ENCODE measurements at places on chromosomes 12 and 14. TPM values are rescaled to one million over a fixed set of nuclear protein-coding genes. Genes with fewer than 3 reads are reported as not detected.
A peak's percentile ranks its signal among the peaks of the same experiment; 100 is the strongest.

GRCh38 chr14:63276492-63277342, 42.0 kb downstream of the GPHB5 start:
- no peaks in the 10 kb centered on the region for H3K4me1 ChIP-seq
- H3K36me3 ChIP-seq: no peaks in the 10 kb centered on the region
- H3K4me3 ChIP-seq: no peak overlapping the region
- DNase-seq: no peak
- no peak overlapping the region for H3K27ac ChIP-seq

DNA sequence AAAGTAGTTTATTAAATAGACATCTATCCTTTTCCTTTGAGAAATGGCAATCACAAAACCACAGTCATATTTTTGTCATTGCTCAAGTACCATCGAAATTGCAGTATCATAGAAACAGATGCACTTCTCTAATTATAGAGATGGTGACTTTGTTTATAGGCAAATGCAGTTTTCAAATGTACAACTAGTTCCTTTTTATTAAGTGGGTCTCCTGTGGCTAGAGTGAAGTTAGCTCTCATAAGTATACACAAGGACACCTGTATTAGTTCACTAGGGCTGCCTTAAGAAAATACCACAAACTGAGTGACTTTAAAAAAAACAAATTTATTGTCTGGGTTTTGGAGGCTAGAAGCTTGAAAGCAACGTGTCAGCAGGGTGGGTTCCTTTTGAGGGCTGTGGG, 62.8 kb downstream of the OTOGL start:
- H3K4me3 ChIP-seq: no peak overlapping the region
- no peak overlapping the region for H3K27ac ChIP-seq
- peaks cover 6% of the 10 kb centered on the region for H3K27me3 ChIP-seq
- H3K4me1 ChIP-seq: no peaks in the 10 kb centered on the region
- H3K36me3 ChIP-seq: no peaks in the 10 kb centered on the region
- DNase-seq: no peak

DNA sequence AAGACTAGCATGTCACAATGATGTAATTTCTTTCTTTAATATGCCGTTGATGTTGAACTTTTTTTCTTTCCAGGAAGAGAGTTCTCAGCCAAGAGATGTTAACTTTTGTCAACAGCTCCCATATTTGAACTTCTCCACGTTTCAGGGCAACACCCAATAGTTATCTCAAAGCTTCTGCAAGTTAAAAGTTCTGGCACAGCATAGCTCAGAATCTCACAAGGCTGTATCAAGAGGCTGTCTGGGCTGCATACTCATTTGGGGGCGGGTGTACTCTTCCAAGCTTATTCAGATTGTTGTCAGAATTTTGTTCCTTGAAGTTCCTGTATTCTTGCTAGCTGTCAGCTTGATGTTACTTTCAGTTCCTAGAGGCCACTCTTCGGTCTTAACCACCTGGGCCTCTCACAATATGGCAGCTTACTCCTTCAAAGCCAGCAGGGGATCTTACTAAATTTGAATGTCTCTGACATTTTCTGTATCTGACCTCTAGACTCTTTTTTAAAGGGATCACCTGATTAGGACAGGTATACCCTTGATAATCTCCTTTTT, 38.9 kb downstream of the KCNC2 start:
- no peak overlapping the region for H3K27ac ChIP-seq
- H3K27me3 ChIP-seq: peaks cover 4% of the 10 kb centered on the region
- no peaks in the 10 kb centered on the region for H3K4me1 ChIP-seq
- no peak overlapping the region for H3K4me3 ChIP-seq
- no peaks in the 10 kb centered on the region for H3K36me3 ChIP-seq

- H3K27me3 ChIP-seq: no peaks in the 10 kb centered on the region
- DNase-seq: no peak
- peak overlapping the region; percentile 46 for H3K4me3 ChIP-seq
- peaks cover 7% of the 10 kb centered on the region for H3K36me3 ChIP-seq
- peaks cover 62% of the 10 kb centered on the region for H3K4me1 ChIP-seq
Observed at GRCh38 chr14:98167275-98167674, 1104.7 kb downstream of the BCL11B start.

- H3K36me3 ChIP-seq: no peaks in the 10 kb centered on the region
- DNase-seq: no peak
- no peak overlapping the region for H3K4me3 ChIP-seq
- H3K27me3 ChIP-seq: peaks cover 5% of the 10 kb centered on the region
Observed at GRCh38 chr12:24964342-24964741, 15.4 kb upstream of the BCAT1 start.

DNA sequence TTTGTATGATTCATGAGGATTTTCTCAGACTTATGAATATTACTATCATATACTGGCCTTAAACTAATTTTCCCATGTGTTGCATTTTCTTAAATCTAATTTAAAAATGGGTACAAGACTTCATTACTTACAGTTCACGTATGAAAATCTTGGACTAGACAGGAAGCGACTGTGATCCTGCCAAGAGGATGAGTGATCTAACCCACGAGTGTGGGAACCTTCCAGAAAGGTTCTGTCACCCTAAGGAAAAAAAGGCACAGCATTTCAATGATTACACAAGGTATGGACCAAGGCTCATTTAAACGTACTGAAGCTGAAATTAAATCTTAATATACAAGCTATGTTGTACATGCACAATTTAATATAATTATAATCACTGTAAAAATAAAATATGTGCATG, 293.5 kb upstream of the DIO2 start:
- H3K4me1 ChIP-seq: no peaks in the 10 kb centered on the region
- DNase-seq: no peak
- no peak overlapping the region for H3K4me3 ChIP-seq
- H3K36me3 ChIP-seq: peaks cover 10% of the 10 kb centered on the region
- no peaks in the 10 kb centered on the region for H3K27me3 ChIP-seq

DNA sequence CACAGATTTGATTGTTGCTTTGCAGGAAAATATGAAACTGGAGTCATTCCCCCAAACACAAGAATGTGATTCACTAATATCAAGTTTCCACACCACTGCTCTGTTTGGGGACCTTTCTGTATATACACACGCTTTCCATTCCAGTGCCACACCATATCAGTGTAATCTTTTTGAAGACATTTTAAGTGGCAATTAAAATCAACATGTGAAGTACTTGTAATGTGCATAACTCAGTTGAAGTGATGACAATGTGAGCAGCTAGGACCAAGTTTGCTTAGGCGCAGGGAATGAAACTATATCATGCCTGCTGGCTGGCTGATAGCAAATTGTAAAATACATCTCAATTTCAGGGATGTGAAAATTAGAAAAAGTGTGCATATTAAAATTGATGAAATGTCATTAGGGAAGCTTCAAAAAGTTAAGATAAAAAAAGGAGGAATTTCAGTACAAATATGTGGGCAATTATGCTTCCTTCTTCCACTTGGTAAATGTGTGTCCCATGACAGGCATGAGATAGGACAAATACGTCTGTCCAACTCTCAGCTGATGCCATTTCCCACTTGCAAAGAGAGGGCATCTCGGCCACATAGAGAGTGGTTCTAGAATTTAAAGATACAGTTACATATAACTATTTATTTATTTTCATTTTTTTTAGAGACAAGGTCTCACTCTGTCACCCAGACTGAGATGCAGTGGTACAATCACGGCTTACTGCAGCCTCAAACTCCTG, 43.7 kb downstream of the HSPB8 start:
- no peak for DNase-seq
- H3K36me3 ChIP-seq: no peaks in the 10 kb centered on the region
- no peak overlapping the region for H3K27ac ChIP-seq
- no peaks in the 10 kb centered on the region for H3K4me1 ChIP-seq
- no peaks in the 10 kb centered on the region for H3K27me3 ChIP-seq

GRCh38 chr14:58297412-58297761, 968 bp upstream of the ARID4A start:
- DNase-seq: no peak
- peaks cover 31% of the 10 kb centered on the region for H3K4me1 ChIP-seq
- no peak overlapping the region for H3K27ac ChIP-seq
- no peak overlapping the region for H3K4me3 ChIP-seq
- H3K27me3 ChIP-seq: no peaks in the 10 kb centered on the region

DNA sequence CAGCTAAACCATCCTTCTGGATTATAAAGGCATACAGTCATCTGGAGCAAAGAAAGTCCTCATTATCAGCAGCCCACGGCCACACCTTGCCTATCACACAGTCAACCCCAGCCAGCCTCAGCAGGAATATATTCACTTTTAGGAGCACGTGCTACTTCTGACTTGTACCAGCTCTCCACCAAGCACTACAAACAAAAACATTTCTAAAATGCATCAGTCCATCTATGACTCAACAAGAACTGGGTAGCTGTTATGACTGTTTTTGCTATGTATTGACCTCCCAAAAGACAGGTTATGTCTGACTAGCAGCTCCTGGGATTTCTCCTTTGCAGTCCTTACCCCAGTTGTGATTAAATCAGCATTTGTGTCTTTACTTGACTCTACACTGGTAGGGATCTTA, 31.2 kb downstream of the NUAK1 start:
- no peaks in the 10 kb centered on the region for H3K4me1 ChIP-seq
- peaks cover 19% of the 10 kb centered on the region for H3K27me3 ChIP-seq
- no peak for DNase-seq
- no peaks in the 10 kb centered on the region for H3K36me3 ChIP-seq
- no peak overlapping the region for H3K4me3 ChIP-seq
- H3K27ac ChIP-seq: no peak overlapping the region

DNA sequence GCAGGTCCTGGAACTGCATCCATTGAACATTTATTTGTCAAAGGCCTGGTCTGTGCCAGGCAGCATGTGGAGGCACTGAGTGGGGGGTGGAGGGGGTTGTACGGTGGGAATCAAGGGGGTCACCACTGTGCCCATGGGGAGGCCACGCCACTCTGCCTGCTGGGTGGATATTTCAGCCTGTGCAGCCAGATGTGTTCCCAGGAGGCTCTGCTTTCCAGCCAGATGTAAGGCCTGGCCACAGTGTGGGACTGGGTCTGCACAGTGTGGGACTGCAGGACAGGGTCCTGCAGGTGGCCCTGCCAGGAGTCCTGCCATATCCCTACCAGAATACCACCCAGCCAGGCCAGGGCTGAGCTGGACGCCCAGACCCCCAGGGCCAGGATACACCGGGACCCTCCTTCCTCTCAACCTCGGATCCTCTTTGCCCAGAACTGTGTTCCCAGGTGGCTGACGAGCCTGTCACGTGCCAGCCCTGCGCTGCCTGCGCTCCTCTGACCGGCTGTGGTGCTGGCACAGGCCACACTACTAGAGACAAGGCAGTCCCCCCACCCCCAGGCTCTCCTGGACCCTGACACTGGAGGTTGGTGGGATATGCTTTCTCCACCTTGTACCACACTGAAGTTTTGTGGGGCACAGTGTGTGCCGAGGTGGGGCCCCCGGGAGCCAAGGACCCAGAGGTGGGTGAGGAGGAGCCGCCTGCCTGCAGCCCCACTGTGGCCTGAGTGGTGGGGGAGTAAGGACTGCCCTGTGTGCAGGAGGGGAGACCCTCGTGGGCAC, 17.5 kb downstream of the XRCC3 start:
- H3K4me1 ChIP-seq: no peaks in the 10 kb centered on the region
- H3K27me3 ChIP-seq: no peaks in the 10 kb centered on the region
- DNase-seq: no peak
- H3K4me3 ChIP-seq: no peak overlapping the region
- H3K36me3 ChIP-seq: peaks cover 6% of the 10 kb centered on the region

GRCh38 chr14:32669391-32669790, 269.3 kb upstream of the NPAS3 start:
- no peaks in the 10 kb centered on the region for H3K36me3 ChIP-seq
- no peaks in the 10 kb centered on the region for H3K4me1 ChIP-seq
- no peaks in the 10 kb centered on the region for H3K27me3 ChIP-seq
- H3K27ac ChIP-seq: no peak overlapping the region

DNA sequence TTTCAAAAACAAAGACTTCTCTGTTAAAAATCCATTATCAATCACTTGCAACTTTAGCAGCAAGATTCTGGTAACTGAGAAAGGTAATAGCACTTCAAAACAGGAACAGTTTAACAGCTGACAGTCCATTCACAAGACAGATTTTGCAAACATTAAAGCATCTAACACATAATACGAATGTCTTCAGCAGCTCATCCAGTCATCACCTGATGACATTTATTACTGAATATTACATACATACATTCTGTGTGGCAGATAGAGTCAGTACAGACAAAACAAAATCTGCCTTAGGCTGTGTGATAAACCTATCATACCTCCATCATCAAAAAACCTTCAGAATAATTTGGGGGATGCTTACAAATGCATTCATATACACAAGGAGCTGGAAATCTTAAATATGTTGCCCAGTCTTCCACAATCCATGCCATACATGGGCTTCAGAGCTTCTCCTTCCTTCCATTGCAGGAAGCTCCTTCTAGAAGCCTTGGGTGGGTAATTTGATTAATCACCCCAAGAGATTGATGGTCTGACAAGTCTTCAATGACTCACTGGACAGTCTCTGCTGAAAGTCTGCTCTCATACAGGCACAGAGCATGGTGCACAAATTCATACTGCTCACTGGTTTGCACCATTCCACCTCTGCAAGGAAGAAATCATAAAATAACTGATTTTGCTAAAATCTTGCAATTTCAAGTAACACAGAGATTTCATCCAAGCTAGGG, 1.6 kb upstream of the PTPRB start:
- no peak for DNase-seq
- no peaks in the 10 kb centered on the region for H3K4me1 ChIP-seq
- peaks cover 2% of the 10 kb centered on the region for H3K27me3 ChIP-seq
- H3K36me3 ChIP-seq: no peaks in the 10 kb centered on the region

- no peak for DNase-seq
- H3K4me3 ChIP-seq: no peak overlapping the region
- H3K36me3 ChIP-seq: no peaks in the 10 kb centered on the region
- H3K27me3 ChIP-seq: no peaks in the 10 kb centered on the region
Observed at GRCh38 chr12:16880864-16881285, 274.9 kb upstream of the LMO3 start.

GRCh38 chr14:94332587-94332986, 9.5 kb upstream of the SERPINA6 start:
- peaks cover 23% of the 10 kb centered on the region for H3K27me3 ChIP-seq
- no peak overlapping the region for H3K4me3 ChIP-seq
- no peak for DNase-seq
- H3K4me1 ChIP-seq: no peaks in the 10 kb centered on the region
- H3K27ac ChIP-seq: no peak overlapping the region
- no peaks in the 10 kb centered on the region for H3K36me3 ChIP-seq

- H3K27me3 ChIP-seq: peaks cover 2% of the 10 kb centered on the region
- H3K4me3 ChIP-seq: no peak overlapping the region
- no peaks in the 10 kb centered on the region for H3K36me3 ChIP-seq
- no peak overlapping the region for H3K27ac ChIP-seq
- DNase-seq: no peak
Observed at GRCh38 chr14:58796242-58797009, 158.7 kb downstream of the DACT1 start.

DNA sequence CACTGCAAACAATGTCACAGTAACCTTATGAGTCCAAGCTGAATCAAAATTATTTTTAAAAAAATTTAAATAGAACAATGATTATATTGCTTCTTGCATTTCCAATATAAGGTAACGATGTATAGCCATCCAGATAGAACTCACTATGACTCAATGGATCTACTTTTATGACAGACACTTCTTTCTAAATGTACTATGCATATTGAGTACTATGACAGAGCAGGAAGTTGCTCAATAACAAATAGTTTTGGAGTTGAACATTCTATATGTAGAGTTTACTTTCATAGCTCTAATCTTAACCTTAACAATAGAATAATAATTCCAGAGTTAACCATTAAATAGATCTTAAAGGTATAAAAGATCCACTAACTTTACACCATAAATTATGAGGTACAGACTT, 46.7 kb upstream of the ALG10B start:
- no peaks in the 10 kb centered on the region for H3K4me1 ChIP-seq
- H3K27ac ChIP-seq: no peak overlapping the region
- no peak for DNase-seq
- H3K27me3 ChIP-seq: no peaks in the 10 kb centered on the region

POTEM gene
- not detected for total RNA-seq

PLXNC1 gene
- 40.6 TPM for total RNA-seq

PPP1R36 gene
- total RNA-seq: 0.69 TPM

CIDEB gene
- total RNA-seq: 33.7 TPM

CLEC4C gene
- not detected for total RNA-seq

LRTM2 gene
- total RNA-seq: not detected
